GM12864 (cell line): ENCODE measurements at places on chromosomes 2 and 18.

DNA sequence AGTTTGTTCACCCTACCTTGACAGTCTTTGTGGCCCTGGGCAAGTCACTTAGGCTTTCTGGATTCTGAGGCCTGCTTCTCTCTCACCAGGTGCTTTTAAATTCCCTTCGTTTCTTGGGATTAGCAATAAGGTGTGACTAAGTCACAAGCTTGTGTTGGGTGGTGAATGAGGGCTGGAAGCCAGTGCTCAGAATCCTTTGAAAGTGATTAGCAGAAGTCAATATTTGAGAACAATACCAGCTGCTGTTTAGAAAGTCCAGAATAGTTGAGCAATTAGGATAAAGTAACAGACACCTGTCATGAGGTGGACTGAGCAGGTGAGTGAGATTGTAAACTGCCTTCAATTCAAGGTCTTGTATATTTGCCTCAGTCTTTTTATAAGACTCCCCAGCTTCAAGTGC is 19.3 kb upstream of the MGAT5 start:
- DNase-seq, result no peak

DNA sequence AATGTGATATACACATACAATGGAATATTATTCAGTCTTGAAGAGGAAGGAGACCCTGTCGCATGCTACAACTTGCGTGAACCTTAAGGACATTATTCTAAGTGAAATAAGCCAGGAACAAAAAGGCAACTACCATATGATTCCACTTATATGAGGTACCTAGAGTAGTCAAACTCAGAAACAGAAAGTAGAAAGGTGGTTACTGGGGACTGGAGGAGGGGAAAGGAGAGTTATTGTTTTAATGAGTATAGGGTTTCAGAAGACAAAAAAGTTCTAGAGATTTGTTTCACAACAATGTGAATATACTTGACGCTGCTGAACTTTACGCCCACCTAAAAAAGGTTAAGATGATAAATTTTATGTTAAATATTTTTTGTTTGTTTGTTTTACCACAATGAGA is 47.0 kb downstream of the CXCR4 start:
- no peak for DNase-seq

DNA sequence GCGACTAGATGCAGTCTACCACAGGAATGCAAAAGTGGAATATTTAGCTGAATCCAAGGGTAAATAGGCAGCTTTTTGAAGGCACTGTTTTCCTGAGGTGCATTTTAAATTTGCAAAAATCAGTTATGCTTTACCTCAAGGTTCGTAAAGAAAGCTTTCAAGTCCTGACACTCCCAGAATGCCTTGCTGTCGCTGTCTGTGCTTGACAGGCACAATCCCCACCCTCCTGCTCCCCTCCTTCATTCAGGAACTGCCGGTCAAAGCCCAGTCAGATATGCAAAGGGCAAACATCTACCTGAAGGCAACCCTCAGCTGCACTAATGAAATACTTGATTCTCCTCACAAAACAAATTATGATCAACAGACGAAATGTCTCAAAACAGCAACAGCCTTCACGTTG is 97.4 kb upstream of the DDX18 start:
- DNase-seq, result no peak

DNA sequence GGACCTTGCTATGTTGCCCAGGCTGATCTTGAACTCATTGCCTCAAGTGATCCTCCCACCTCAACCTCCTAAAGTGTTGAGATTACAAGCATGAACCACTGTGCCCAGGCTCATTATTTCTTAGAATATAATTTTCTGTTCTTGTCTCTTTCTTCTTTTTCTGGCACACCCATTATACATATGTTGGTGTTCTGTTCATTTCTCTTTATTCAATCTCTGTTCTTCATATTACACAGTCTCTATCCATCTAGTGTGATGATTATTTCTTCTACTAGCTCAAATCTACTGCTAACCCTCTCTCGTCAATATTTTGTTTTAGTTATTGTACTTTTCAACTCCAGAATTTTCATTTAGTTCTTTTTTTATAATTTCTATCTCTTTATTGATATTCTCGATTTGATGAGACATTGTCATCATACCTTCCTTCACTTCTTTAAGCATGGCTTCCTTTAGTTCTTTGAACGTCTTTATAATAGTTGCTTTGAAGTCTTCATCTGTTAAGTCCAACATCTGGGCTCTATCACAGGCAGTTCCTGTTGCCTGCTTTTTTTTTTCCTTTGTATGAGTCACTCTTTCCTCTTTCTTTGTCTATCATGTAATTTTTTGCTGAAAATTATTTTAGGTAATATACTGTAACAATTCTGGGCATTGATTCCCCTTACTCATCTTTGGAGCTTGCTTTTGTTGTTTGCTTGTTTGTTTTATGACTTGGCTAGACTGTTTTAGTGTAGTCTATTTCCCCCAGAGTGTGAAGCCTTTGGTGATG is 196.4 kb upstream of the NABP1 start:
- no peak for DNase-seq

DNA sequence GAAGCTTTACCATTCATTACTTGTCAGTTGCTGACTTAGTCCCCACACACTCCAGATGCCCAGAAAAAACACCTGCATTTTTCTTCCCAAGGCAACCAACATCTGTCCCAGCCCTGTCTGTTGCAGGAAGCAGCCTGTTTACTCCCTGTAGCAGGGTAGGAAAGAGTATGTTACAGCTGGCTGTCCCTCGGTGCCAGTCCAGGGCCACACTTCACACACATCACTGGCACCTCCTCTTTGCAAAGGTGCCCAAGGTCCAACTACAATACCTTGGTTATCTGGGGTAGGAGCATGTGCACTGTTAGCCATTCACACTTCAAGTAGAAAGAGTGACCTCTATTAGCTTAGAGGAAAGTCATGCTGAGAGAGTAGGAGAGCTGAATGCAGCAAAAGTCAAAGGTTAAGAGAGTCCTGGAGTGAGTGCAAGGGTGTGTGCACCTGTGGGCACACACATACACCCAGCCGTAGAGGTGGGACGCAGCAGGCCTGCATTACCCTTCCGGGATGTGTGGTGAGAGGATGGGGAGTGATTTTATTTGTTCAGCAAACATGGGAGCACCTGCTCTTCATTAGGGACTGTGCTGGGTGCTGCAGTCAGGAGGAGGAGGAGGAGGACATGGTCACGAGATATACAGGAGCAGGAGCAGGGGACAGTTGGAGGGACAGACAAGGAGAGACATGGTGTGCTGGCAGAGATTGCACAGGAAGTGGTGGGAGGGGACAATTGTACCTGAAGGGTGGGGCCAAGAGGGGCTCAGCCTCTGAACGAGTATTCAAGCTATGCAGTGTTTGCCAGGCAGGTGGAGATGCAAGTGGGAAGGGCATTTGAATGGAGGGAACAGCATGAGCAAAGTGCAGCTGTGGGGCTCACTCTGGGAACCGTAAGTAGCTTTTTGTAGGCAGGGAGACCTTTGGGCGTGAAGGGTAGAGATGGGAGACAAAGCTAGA is 69.8 kb downstream of the TSN start:
- no peak for DNase-seq

DNA sequence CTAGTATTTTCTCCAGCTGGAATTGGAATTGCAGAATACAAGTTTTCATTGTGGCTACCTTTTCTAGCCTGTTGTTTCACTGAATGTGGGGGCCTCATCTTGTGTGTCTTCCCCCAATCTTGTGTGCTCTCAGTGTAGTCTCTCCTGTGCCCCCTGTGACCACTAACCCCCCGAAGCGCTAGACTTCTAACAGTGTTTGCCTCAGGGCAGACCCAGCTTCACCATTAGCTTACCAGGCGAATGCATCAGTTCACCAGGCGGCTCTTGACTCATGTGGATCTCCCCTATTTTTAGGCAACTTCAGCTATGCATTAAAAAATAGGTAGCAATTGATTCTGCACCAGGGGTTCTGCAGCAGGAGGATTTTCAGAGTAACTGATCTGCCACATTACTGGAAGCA is 376.2 kb upstream of the MEIS1 start:
- no peak for DNase-seq

GRCh38 chr18:76657911-76658470 is 162.9 kb upstream of the ZNF516 start:
- no peak for DNase-seq

DNA sequence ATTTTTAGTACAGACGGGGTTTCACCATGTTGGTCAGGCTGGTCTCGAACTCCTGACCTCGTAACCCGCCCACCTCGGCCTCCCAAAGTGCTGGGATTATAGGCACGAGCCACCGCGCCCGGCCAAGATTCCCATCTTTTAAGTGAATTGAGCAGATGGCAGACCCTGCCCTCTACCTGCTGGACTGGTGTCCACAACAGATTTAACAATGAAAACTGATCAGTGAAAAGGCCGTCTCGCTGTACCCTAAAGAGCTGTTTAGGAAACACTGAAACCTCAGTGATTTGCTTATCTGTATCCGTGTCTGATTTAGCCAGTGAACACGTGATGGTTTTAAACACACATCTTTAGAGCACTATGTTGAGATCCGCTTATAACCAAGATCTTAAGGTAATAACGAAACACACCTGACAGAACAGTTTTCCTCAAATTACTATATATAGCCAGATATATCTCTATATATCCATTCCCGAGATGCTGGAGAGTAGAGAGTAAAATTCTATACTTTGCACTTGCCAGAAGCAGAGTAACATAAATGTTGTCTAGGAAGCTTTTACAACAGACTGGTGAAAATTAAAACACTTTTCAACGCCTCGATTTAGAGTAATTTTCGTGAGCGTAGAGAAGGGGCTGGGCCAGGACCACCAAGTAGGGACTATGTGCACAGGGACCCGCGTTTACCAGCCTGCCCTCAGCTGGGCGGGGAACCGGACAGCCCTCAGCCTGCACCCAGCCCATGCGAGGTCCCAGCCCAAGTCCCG is 594 bp downstream of the FAM161A start:
- DNase-seq, result peak; percentile 18

DNA sequence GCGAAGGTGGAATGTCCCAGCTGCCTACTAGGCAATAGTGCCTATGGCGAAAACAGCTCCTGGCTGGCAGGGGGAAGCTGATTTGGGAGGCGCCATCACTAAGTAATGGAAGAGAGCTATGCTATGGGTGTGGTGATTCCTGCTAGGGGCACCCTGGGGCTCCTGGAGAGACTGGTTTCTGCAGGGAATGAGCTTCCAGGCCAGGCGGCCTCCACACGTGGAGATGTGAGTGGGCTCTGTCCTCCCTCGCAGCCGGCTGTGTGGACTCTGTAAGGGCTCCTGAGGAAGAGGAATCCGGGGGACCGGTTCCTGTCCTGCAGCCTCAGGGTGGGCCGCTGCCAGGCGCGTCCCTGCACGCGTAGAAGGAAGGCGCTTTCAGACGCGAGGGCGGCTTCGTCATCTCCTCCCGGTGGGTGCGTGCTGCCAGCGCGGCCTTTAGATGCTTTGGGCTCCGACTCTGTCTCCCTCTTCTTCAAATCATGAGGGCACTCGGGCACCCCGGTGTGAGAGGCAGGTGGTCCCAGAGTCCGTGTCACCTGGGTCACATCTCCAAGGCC is 55.5 kb upstream of the ANKRD62 start:
- no peak for DNase-seq

- no peak for DNase-seq
Measured at GRCh38 chr2:167966937-167967913, 280.2 kb downstream of the STK39 start.

- no peak for DNase-seq
Measured at GRCh38 chr2:52064234-52064633, 1032.3 kb upstream of the NRXN1 start.

- DNase-seq, result no peak
Measured at GRCh38 chr2:128494640-128495321, 176.1 kb upstream of the HS6ST1 start.

- DNase-seq, result no peak
Measured at GRCh38 chr18:10089881-10090280, 176.1 kb downstream of the VAPA start.

- no peak for DNase-seq
Measured at GRCh38 chr2:105409717-105410116, 10.9 kb upstream of the FHL2 start.

DNA sequence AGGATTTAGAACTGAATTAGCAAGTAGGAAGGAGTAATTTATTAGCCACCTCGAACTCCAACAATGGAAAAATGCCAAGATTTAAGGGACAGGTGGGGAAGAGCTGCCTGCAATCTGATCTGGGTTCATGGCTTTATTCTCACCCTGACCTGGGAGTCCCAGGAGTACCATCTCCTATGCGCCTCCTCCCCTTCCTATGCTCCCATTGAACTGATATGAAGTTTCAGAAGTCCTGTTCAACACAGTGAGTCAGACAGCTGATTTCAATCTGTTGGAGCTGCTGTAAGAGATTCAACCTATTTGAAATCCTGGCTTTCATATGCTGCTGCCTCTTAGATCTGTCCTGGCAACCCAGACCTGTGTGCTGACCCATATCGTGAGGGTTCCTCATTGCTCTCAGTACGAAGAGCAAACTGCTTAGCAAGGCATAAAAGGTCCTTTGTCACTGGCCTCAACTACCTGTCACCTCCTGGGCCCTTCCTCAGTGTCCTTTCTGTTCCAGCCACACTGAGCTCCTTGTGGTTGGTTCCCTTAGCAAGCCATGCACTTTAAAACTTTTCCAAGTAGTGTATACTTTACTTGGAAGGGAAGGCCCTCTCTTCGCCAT is 15.9 kb upstream of the CD28 start:
- no peak for DNase-seq

- DNase-seq, result no peak
Measured at GRCh38 chr2:36469710-36470109, 114.1 kb downstream of the CRIM1 start.

GRCh38 chr18:48662011-48662661 is 123.3 kb downstream of the CTIF start:
- no peak for DNase-seq

DNA sequence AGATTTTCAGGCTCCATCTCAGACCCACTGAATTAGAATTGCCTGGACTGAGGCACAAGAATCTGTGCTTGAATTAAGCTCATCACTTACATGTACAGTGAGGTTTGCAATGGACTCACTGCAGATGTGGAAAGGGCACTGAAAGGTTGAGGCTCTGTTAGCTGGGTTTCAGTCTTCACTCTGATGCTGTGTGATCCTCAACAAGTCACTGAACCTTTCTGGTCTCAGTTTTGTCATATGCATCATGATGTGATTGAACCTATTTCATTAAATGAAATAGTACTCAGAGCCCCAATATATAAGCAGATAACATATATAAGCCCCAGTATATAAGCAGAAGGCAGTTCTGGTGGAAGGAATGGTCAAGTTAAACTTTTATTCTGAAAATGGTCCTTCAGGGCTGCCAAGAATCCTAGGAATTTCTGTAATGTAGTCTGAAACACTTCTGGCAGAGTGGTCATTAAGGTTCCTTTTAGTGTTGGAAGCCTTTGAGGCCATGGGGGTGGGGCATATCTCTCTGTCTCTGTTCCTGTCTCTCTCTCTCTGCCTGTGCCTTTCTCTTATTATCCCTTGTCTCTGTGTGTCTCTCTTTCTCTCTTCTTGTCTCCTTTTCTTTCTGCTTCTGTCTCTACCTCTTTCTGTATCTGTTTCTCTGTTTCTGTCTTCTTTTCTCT is 110.4 kb downstream of the ADCYAP1 start:
- DNase-seq, result no peak

DNA sequence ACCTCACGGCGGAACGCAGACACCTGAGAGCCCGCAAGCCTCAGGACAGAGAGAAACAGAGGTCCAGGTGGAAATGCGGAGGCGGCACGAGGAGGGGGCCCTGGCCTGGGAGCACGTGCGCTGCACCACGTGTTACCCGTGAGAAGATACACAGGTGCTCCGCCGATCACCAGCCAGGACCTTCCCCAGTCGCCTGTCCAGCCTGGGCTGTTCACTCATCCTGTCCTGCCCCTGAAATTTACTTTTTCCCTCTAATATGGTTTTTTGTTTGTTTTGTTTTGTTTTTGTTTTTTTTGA is 44.3 kb downstream of the TWIST2 start:
- DNase-seq, result no peak
